ENCODE measurements at places on chromosomes 12 and 14.

GRCh38 chr12:111442301-111443045 lies 36.8 kb downstream of the SH2B3 start:
- peak overlapping the region; percentile 59 for H3K27ac ChIP-seq
- H3K36me3 ChIP-seq = peaks cover 54% of the 10 kb centered on the region
- DNase-seq = no peak
- peaks cover 89% of the 10 kb centered on the region for H3K4me1 ChIP-seq

GRCh38 chr12:53053218-53054111 lies 3.6 kb downstream of the TNS2 start:
- peak overlapping the region; percentile 90 for H3K27ac ChIP-seq
- peaks cover 2% of the 10 kb centered on the region for H3K36me3 ChIP-seq
- no peak for DNase-seq
- H3K4me3 ChIP-seq = peak overlapping the region; percentile 95

DNA sequence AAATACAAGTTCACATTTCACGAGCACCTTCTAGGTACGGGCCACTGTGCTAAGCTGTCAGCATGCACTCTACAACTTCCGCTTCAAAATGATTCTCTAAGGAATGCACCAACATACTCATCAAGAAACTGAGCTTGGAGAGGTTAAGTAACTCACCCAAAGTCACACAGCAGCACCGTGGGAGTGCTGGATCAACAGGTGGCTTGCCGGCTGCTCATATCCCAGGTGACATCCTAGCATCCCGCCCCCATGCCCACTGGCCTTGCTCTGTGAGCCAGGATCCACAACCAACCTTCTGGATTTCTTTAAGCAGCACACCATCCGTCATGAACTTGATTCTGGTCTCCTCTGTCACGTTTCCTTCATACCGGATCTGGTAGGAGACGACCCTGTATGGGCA lies 16.7 kb downstream of the DHX37 start:
- peaks cover 77% of the 10 kb centered on the region for H3K36me3 ChIP-seq
- no peaks in the 10 kb centered on the region for H3K4me1 ChIP-seq
- no peaks in the 10 kb centered on the region for H3K27me3 ChIP-seq

- H3K36me3 ChIP-seq = peaks cover 15% of the 10 kb centered on the region
- H3K27ac ChIP-seq = no peak overlapping the region
- no peak for DNase-seq
These were observed 2.3 kb downstream of the PHETA1 start for GRCh38 chr12:111366583-111366982.

- DNase-seq = no peak
- H3K27me3 ChIP-seq = no peaks in the 10 kb centered on the region
- H3K27ac ChIP-seq = no peak overlapping the region
- no peak overlapping the region for H3K4me3 ChIP-seq
- peaks cover 42% of the 10 kb centered on the region for H3K36me3 ChIP-seq
These were observed 145.3 kb downstream of the ETV6 start for GRCh38 chr12:11794751-11795150.

DNA sequence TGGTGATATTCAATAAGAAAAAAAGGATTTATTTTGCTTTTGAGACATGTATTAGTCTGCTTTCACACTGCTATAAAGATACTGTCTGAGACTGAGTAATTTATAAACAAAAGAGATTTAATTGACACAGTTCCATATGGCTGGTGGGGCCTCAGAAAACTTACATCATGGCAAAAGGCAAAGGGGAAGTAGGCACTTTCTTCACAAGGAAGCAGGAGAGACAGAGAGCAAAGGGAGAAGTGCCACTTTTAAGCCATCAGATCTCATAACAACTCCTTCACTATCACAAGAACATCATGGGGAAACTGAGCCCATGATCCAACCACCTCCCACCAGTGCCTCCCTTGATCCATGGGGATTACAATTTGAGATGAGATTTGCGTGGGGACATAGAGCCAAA lies 43.9 kb downstream of the BHLHE41 start:
- H3K27ac ChIP-seq = no peak overlapping the region
- H3K36me3 ChIP-seq = peaks cover 7% of the 10 kb centered on the region
- DNase-seq = no peak
- no peaks in the 10 kb centered on the region for H3K4me1 ChIP-seq

GRCh38 chr12:64806593-64807460 lies 17.6 kb upstream of the TBC1D30 start:
- no peaks in the 10 kb centered on the region for H3K36me3 ChIP-seq
- H3K27me3 ChIP-seq = peaks cover 35% of the 10 kb centered on the region
- H3K27ac ChIP-seq = no peak overlapping the region
- no peaks in the 10 kb centered on the region for H3K4me1 ChIP-seq

- no peak for DNase-seq
- no peaks in the 10 kb centered on the region for H3K27me3 ChIP-seq
- H3K4me3 ChIP-seq = no peak overlapping the region
- peaks cover 12% of the 10 kb centered on the region for H3K36me3 ChIP-seq
- no peak overlapping the region for H3K27ac ChIP-seq
- peaks cover 6% of the 10 kb centered on the region for H3K4me1 ChIP-seq
These were observed 236.5 kb downstream of the DPF3 start for GRCh38 chr14:72657214-72657921.

- no peak overlapping the region for H3K4me3 ChIP-seq
- H3K4me1 ChIP-seq = peaks cover 20% of the 10 kb centered on the region
- no peaks in the 10 kb centered on the region for H3K27me3 ChIP-seq
- DNase-seq = no peak
- H3K27ac ChIP-seq = no peak overlapping the region
These were observed 137.2 kb upstream of the ARHGAP5 start for GRCh38 chr14:31939934-31940333.

DNA sequence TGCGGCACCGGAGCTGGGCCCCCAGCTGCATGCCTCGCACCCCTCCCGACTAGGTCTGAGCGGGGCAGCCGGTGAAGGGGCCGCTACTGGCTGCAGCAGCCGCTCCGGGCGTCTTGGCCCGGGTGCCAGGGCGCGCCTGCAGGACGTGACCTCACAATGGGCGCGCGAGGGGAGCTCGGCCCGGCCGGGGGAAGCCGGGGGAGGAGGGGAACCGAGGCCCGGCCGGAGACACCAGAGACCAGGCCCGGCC lies 353 bp downstream of the BAG5 start:
- H3K36me3 ChIP-seq = peaks cover 46% of the 10 kb centered on the region
- peak overlapping the region; percentile 88 for H3K4me3 ChIP-seq
- peaks cover 53% of the 10 kb centered on the region for H3K4me1 ChIP-seq
- DNase-seq = no peak

DNA sequence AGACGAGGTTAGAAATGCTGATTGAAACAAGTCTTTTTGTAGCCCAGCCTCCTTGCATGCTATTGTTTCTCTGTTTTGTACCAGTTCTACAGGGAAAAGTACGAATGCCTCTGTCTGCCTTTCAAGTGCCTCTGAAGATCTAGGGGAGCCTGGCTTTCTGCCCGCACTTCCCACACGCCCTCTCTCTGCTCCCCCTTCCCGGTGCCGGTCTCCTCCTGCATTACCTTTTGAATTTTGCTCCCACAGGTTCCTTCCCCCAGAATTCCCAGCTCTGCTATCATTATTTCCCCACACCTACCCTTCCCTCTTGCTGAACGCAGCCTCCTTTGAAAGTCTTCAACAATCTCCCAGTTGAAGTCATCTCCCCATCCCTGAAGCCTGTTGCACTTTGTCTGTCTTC lies 689.7 kb downstream of the BCL11B start:
- no peak for DNase-seq
- no peak overlapping the region for H3K4me3 ChIP-seq
- H3K36me3 ChIP-seq = no peaks in the 10 kb centered on the region
- H3K27ac ChIP-seq = no peak overlapping the region
- no peaks in the 10 kb centered on the region for H3K4me1 ChIP-seq
- no peaks in the 10 kb centered on the region for H3K27me3 ChIP-seq

DNA sequence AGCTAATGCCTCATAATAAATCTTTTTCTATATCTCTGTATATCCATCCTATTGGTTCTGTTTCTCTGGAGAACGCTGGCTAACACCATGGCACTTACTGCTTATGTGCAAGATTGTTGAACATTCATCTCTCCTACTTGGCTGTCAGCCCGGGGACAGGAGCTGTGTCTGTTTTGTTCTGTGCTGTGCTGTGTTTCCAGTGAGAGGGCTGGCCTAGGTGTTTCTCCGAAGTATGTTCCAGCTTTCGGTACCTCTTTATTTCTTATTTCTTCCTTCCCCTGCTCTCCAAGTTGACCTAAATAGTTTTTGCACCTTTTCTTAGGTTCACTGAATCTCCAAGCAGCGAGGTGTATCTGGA lies 18.8 kb upstream of the NR4A1 start:
- peaks cover 44% of the 10 kb centered on the region for H3K4me1 ChIP-seq
- H3K4me3 ChIP-seq = peak overlapping the region; percentile 77
- H3K27ac ChIP-seq = peak overlapping the region; percentile 88
- DNase-seq = no peak
- H3K27me3 ChIP-seq = no peaks in the 10 kb centered on the region
- no peaks in the 10 kb centered on the region for H3K36me3 ChIP-seq

DNA sequence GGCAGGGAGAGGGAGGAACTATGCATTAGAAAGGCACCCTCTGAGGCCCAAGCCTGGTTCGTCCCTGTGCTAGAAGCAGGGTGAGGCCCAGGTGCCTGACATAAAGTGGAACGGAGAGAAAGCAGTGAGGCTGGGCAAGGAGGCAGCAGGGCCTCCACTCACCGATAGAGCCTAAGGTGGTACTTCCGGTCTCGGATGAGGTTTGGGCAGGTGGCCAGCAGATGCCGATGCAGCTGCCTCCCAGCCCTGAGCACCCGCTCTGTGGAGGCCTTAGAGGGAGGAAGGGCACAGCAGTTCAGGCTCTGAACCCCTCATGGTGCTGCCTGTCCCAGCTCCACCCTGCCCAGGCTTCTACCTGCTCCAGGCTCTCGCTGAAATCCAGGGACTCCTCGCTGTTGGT lies 7.1 kb downstream of the RAPGEF3 start:
- no peak overlapping the region for H3K27ac ChIP-seq
- no peak overlapping the region for H3K4me3 ChIP-seq
- no peak for DNase-seq

DNA sequence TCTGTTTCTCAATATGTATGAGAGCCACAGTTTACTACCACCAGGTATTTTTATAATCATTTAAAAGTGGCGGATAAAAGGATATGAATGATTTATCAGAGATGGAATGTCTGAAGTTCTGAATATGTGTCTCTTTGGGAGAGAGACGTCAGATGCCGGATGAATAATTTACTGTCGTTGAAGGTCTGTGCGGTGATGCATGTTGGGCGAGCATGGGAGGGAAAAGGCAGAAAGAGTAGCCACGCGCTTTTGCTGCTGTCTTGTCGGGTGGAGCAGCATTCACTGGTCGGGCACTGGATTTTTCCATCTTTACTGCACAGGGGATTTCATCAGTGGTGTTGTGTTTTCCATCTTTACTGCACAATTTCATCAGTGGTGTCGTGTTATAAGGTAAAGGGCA lies 65.6 kb downstream of the SYNE2 start:
- H3K27me3 ChIP-seq = no peaks in the 10 kb centered on the region
- no peak for DNase-seq
- H3K36me3 ChIP-seq = no peaks in the 10 kb centered on the region
- no peak overlapping the region for H3K4me3 ChIP-seq
- no peak overlapping the region for H3K27ac ChIP-seq

- H3K27me3 ChIP-seq = peaks cover 24% of the 10 kb centered on the region
- H3K4me3 ChIP-seq = peak overlapping the region; percentile 83
- no peak for DNase-seq
- H3K36me3 ChIP-seq = no peaks in the 10 kb centered on the region
These were observed 109.8 kb upstream of the EGLN3 start for GRCh38 chr14:34060651-34060999.

- no peak overlapping the region for H3K4me3 ChIP-seq
- H3K27me3 ChIP-seq = no peaks in the 10 kb centered on the region
- no peaks in the 10 kb centered on the region for H3K4me1 ChIP-seq
These were observed 223.2 kb upstream of the FAR2 start for GRCh38 chr12:28925719-28926376.

DNA sequence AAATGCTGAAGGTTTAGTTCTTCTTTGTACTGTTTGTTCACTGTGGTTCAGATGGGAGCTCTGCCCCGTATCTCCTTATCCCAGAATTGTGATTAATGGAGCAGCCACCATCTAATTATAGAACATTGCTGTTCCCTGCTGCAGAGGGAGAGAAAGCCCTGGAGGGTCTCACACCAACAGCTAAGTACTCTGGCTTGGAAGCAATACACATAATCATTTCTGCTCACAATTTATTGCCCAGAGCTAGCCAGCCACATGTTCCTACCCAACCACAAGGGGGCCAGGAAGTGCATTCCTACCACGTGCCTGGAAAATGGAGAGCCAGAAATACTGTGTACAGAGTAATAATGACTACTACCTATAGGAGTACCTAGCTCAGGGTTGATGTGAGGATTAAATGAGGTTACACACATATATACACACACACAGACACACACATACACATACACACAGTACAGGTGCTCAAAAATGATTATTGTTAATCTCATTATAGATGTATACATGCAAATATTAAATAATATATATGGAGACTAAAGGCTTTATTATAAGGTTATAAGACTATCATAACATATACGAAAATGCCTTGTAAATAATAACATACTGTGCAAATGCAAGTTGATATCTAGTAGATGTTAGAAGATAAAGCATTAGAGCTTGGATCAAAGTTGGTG lies 22.3 kb downstream of the MSRB3 start:
- H3K4me3 ChIP-seq = no peak overlapping the region
- no peak for DNase-seq
- peaks cover 27% of the 10 kb centered on the region for H3K27me3 ChIP-seq
- no peaks in the 10 kb centered on the region for H3K36me3 ChIP-seq

GRCh38 chr14:100592972-100593371 lies 5.8 kb upstream of the BEGAIN start:
- no peak overlapping the region for H3K27ac ChIP-seq

DNA sequence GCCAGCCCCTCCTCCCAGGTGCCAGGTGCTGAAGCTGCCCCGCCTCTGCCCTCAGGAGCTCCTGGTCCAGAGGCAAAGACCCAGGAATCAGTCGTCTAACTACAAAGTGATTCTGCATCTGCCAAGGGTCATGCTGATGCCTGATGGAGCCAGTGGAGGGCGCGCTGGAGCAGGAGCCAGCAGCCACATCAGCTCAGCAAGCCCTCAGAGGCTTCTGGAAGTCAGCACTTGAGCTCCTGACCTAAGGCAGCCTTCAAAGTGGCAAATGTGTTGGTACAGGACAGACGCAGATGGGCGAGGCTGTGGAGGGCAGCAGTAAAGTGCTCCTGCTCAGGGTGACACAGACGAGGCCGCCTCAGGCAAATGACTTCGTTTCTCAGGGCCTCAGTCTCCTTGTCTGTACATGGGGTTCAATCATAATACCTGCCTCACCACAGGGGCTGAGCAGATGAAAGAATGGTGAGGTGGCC lies 10.9 kb downstream of the C12orf43 start:
- H3K4me3 ChIP-seq = no peak overlapping the region
- H3K4me1 ChIP-seq = no peaks in the 10 kb centered on the region
- H3K27me3 ChIP-seq = no peaks in the 10 kb centered on the region
- H3K27ac ChIP-seq = no peak overlapping the region

DNA sequence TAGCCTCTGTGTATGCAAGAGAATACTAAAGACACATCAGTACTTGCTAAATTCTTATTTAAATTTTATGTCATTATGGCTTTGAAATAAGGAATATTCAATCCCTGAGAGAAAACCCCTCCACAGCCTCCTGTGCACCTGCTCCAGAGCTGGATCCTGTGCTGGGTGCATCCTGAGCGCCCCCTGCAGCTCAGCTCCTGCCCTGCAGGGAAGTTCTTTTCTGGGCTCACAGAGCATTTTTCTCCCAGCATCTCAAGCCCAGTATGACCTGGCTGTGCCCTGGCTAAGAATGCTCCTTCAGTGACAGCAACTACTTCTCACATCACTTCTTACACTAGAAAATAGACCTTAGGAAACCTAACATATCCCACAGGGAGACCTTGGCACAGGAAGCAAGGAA lies 1211.7 kb downstream of the TMEM121 start:
- H3K4me1 ChIP-seq = no peaks in the 10 kb centered on the region
- no peak overlapping the region for H3K4me3 ChIP-seq
- H3K27ac ChIP-seq = no peak overlapping the region
- DNase-seq = no peak
- no peaks in the 10 kb centered on the region for H3K27me3 ChIP-seq

Data from activated B cell treated with CpG ODN at 0.5 μM for 24 hours (primary cell).